NCI-H2107 (cell line): ENCODE measurements at places on chromosomes 6 and 20.

GRCh38 chr6:118696271-118696670, 44.9 kb upstream of the CEP85L start:
- no peak for DNase-seq

DNA sequence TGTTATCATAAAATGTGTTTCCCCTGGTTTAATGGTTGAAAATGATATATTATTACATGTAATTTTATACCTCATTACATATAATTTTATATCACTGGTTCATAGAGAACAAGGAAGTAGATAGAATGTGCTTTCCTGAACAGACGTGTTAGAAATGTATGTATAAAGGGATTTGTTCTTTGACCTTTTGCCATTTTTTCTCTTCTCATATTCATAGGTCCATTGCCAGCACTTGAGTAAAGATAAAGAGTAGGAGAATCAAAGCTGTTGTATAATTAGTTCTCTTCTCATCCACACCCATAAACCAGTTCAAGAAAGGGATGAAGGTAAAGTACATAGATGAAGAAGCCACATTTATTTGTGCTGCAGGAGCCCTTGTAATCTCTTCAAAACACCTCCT, 46.7 kb downstream of the RNF217 start:
- DNase-seq: no peak

- no peak for DNase-seq
These were observed 92.2 kb downstream of the BACH2 start for GRCh38 chr6:90204327-90205056.

GRCh38 chr6:35745509-35745908, 8.7 kb downstream of the ARMC12 start:
- DNase-seq: no peak

GRCh38 chr6:42350911-42351310, 100.8 kb downstream of the TRERF1 start:
- no peak for DNase-seq

DNA sequence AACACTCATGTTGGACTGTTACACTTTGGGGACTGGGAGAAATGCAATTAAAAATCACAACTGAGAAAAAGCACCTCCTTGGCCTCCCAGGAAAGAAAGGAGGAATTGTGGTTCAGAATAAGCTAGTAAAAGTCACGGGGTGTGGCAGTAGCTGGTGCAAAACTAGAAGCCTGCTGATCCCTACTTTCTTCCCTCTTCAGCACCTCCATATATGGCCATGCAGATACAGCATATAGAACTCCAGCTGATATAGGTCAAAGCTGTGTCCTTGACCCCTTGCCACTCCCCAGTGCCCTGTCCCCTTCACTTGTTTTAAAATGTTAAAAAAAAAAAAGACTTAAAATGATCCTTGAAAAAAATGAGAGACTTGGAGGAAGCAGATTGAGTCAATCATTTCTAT, 5.5 kb upstream of the FLRT3 start:
- DNase-seq: no peak

GRCh38 chr6:69819138-69819537, 22.3 kb upstream of the LMBRD1 start:
- no peak for DNase-seq

- DNase-seq: no peak
These were observed 12.1 kb upstream of the REV3L start for GRCh38 chr6:111494951-111495635.

GRCh38 chr20:38620441-38620840, 18.8 kb downstream of the ARHGAP40 start:
- no peak for DNase-seq

DNA sequence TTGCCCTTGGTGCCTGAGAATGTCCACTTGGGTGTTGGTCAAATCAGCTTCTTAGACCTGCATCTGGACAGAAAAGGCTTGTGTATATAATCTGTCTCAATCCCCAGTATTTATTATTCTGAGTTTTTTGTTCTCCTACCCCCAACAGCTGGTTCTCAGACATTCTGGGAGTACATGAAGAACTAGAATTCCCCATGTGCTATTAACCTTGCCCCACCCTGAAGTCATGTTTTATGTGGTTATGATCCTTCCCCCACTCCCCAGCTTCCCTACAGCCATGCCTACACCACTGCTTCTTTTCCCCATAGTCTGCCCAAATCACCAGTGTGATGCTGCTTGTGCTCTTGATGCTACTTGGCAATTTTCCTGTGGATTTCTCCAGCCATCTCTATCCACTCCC, 157.0 kb downstream of the ADAT2 start:
- DNase-seq: no peak

DNA sequence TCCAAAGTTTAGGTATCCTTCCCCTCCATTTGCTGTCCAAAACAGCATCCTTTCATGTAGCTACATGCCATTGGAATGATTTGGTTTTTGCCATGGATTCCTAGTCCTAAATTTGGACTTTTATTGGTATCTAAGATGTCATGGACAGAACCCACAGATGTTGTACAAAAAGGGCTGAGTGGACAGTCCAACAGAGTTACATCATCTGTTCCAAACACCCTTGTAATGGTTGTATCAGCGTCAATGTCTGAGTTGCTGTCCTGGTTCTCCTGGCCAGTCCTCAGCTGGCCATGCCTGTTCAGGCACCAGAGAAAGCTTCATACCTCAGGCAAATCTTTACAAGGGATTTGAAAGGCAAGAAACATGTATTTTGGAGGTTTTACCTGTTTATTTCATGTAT, 191.3 kb downstream of the ESR1 start:
- DNase-seq: no peak

DNA sequence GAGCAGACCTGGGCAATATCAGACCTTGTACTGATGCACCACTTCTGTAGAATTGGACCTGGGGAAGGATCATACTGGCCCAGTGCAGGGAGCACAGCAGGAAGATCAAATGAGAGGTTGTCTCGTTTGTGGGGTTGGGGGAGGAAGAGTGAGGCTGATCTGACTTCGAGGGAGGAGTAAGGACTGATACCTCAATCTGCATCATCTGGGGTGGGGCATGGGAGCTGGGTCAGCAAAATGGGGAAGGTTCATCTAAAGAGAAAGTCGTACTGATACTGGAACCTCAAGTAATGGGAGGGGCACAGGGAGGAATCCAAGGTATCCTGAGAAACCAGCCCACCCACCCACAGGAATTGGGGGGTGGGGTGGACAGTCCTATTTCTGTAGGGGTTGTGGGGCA, 3.7 kb downstream of the RNF39 start:
- DNase-seq: no peak

DNA sequence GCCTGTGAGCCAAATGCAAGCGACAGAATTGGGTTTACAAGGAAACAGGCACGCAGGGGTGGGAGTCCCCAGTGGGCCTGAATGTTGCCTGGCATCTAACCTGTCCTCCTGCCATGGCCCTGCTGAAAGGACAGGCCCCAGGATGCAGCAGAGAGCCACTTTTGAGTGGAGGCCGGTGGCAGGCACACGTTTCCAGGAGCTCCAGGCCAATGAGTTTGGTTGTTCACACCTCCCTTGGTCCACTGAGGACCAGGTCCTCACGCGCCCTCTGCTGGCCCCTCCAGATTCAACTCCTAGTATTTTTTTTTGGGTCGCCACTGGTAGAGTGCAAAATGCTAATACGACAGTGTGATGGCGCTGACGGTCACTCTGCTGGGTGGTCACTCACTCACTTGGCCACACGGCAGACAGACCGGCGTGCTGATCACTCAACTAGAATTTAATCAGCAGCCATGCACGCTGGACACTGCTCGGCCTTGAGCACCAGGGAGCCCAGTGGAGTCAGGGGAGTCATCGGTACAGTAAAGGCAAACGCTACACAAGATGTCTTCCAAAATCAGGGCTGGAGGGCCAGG, 81.7 kb upstream of the NFATC2 start:
- DNase-seq: no peak

DNA sequence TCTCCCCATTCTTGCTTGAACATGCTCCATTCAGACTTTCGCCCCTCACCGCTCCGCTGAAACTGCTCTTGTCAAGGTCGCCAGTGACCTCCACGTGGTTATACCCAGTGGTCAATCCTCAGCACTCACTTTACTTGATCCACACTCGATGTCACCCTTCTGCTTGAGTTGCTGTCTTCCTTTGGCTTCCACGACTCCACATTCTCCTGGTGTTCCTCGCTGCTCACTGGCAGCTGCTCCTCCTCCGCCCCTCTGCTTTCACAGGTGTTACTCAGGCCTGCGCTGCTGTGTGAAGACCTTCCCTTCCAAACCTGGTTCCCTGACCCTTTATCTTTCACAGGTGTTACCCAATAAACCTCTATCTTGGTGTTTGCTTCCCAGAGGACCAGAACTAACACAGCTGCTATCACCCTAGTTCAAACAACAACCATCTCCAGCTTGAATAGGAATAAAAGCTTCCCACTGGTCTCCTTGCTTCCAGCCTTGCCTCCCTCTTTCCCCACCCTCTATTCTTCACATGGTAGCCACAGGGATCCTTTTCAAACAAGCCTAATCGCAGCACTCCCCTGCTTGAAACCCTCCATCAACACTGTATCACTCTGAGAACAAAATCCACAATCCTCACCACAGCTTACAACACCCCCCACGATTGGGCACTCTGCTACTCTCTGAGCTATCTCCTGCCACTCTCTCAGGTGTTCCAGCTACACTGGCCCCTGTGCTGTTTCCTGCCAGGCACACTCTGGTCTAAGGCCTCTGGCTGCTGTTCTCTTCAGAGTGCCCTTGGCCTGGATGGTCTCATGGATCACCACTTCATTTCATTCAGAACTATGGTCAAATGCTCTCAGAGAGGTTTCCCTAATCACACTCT, 10.7 kb downstream of the PPIL1 start:
- no peak for DNase-seq

GRCh38 chr20:4904127-4904860, 97.0 kb downstream of the SLC23A2 start:
- no peak for DNase-seq

GRCh38 chr20:53880108-53880641, 190.2 kb downstream of the BCAS1 start:
- DNase-seq: no peak

- DNase-seq: no peak
These were observed 340.6 kb upstream of the SASH1 start for GRCh38 chr6:148001844-148002642.

- DNase-seq: no peak
These were observed 101.1 kb upstream of the RREB1 start for GRCh38 chr6:7006515-7007191.

GRCh38 chr6:6218759-6219085, 101.7 kb downstream of the F13A1 start:
- DNase-seq: no peak

DNA sequence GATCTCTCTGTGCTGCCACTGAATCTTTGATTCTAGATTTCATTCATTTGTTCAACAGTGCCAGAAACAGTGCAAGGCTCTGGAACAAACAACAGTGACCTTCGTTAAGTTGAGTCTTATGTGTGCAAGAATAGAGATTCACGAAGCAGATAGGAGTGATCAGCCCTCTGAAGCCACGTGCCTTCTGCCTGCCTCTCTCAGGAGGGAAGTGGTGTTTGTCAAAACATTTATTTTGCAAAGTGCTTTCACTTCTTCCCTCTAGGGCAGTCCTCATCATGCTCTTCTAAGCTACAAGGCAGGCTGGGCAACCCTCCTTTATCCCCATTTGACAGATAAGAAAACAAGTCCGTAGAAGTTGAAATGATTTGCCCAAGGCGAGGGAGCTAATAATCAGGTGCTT, 204.3 kb downstream of the TFAP2C start:
- DNase-seq: no peak

GRCh38 chr6:129455126-129455769, 254.7 kb downstream of the ARHGAP18 start:
- no peak for DNase-seq

GRCh38 chr6:110233770-110234374, 53.6 kb downstream of the CDC40 start:
- DNase-seq: no peak

GRCh38 chr20:4136078-4136966, 121.0 kb upstream of the RNF24 start:
- DNase-seq: no peak

GRCh38 chr6:35294308-35294945, 3.2 kb upstream of the DEF6 start:
- no peak for DNase-seq

DNA sequence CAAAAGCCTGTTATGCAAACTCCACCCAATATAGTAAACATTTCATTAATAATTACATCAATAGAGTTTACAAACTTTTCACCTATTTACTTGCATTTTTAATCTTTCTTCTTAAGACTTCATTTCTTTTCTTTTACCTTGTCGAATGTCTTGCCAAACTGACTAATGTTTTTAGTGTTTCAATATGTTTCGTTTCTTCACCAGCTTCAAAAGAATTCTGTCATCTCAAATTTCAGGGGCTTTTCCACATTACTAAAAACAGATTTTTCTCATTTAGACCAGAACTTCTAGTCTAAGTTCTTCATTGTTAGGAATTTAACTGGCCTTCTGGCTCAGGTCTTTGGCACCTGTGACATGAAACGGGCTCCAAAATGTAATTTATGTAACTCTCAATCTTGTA, 196.5 kb downstream of the ARHGAP18 start:
- DNase-seq: no peak

GRCh38 chr6:6749702-6750491, 161.4 kb downstream of the LY86 start:
- no peak for DNase-seq

DNA sequence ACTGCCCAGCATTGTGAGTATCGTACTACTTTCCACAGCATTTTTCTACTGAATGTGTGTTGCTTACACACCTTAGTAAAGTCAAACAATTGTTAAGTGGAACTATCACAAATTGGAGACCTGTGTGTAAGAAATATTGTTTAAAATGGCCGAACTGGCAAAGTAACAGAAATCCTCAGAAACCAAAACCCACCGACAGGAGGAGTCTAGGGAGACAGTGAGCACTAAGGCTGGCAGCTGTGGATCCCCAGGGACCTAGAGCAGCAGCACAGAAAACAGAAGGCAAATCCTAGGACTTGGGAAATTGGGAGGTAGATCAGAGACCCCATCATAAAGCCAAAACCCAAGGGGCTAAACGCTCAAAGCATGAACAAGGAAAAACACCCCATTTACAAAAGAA, 69.9 kb downstream of the SESN1 start:
- DNase-seq: no peak

DNA sequence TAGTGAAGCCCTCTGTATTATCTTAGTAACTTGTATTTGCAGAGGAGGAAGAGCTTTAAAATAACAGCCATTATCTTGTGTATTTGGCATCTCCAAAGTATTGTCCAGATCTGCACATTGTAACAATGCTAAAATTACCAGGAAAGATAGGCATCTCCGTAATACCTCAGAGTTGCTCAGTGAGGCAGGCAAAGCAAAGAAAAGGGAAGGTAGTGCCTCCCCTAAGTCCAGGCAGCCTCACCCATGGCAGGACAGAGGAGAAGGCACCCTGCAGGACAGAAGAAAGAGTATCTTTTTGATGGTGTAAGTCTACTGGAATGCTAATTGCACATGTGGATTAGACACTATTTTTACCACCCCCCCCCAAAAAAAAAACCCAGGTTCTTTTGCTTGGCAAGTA, 13.6 kb upstream of the SSTR4 start:
- DNase-seq: no peak

GRCh38 chr20:61099806-61100205, 152.3 kb upstream of the CDH4 start:
- DNase-seq: no peak

- no peak for DNase-seq
These were observed 491 bp upstream of the ITCH start for GRCh38 chr20:34362502-34363061.

GRCh38 chr20:47713878-47714450, 71.3 kb downstream of the SULF2 start:
- no peak for DNase-seq
